ENCODE measurements at places on chromosomes 2 and 18. TPM values are rescaled to one million over a fixed set of nuclear protein-coding genes. Genes with fewer than 3 reads are reported as not detected.

- H3K4me3 ChIP-seq: no peak overlapping the region
- no peak for DNase-seq
- no peak overlapping the region for H3K27ac ChIP-seq
- H3K36me3 ChIP-seq: no peaks in the 10 kb centered on the region
Measured at GRCh38 chr2:235542733-235543127, 48.9 kb downstream of the AGAP1 start.

DNA sequence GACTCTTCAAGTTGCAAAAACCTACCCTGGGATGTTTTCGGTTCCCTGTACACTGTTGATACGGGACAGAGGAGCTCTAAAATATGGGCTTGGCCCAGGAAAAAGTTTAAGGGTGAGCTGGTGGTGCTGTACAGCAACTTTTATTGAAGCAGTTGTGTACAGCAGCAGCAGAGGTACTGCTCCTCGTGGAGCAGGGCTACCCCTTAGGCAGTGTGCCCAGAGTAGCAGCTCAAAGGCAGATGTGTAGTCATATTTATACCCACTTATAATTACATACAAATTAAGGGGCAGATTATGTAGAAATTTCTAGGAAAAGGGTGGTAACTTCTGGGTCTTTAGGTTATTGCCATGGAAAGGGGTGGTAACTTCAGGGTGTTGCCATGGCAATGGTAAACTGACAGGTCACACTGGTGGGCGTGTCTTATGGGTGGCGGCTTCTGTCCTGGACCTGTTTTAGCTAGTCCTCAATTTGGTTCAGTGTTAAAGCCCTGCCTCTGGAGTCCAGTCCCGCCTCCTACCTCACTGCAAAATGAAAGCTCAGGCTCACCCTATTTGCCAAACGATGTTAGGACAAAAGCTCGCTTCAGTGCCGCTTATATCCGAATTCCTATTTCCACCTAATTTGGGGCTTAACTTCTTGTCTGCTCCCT, 203.2 kb downstream of the ETAA1 start:
- no peaks in the 10 kb centered on the region for H3K27me3 ChIP-seq
- H3K4me3 ChIP-seq: no peak overlapping the region
- no peaks in the 10 kb centered on the region for H3K36me3 ChIP-seq
- DNase-seq: peak; percentile 72
- 0 out of 2 replicates have a peak, but pooled peaks cover 2% of the 10 kb centered on the region for H3K4me1 ChIP-seq

- no peak for DNase-seq
- H3K27ac ChIP-seq: no peak overlapping the region
- peaks cover 16% of the 10 kb centered on the region for H3K4me1 ChIP-seq
- peaks cover 13% of the 10 kb centered on the region for H3K36me3 ChIP-seq
- H3K4me3 ChIP-seq: no peak overlapping the region
Measured at GRCh38 chr2:203338322-203338721, 10.1 kb downstream of the ABI2 start.

DNA sequence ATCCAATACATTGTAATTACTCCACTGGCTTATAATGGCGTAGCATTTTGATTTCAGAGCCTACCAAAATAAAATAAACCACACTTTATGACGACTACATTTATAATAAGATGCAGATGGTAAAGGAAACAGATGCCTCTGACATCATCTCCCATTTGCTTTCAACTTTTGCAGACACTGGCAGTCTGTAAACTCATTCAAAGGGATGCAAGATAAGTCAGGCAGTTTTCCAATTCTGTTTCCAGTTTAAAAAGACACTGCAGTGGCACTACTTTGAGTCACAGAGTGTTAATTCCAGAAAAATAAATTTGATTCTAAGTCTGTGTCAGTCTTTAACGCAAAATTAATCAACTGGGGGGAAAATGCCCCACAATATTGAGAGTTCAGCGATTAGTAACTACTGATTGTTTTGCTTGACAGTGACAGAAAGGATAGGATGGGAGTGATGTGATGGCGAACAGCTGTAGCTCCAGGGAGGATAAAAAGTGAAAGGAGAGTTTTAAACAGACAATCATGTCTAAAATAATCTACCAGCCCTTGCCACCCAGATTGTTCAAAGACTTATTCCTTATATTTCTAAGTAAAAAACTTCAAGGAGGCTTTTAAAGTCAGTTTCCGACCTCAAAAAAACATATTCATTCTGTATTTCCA, 6.7 kb downstream of the DSEL start:
- no peak overlapping the region for H3K27ac ChIP-seq
- no peak for DNase-seq
- H3K27me3 ChIP-seq: no peaks in the 10 kb centered on the region
- H3K4me1 ChIP-seq: no peaks in the 10 kb centered on the region
- H3K36me3 ChIP-seq: no peaks in the 10 kb centered on the region

- no peaks in the 10 kb centered on the region for H3K36me3 ChIP-seq
- no peak for DNase-seq
- H3K27me3 ChIP-seq: no peaks in the 10 kb centered on the region
- H3K27ac ChIP-seq: no peak overlapping the region
- H3K4me1 ChIP-seq: no peaks in the 10 kb centered on the region
- H3K4me3 ChIP-seq: no peak overlapping the region
Measured at GRCh38 chr2:28201671-28202180, 190.9 kb upstream of the FOSL2 start.

GCA gene
- not detected for total RNA-seq

PDE1A gene
- 0.15 TPM for total RNA-seq
